Esophagus muscularis mucosa (tissue), 4 donors: ENCODE measurements at places on chromosomes 4 and X. TPM values are rescaled to one million over a fixed set of nuclear protein-coding genes. Genes with fewer than 3 reads are reported as not detected.

Gene PQBP1
- 53.6 TPM for total RNA-seq

Gene LRIT3
- total RNA-seq: 0.11 TPM

Gene MAGEB2
- not detected for total RNA-seq

Gene TBC1D8B
- 5.0 TPM for total RNA-seq

Gene CFAP99
- not detected for total RNA-seq

Gene HDAC8
- 19.2 TPM for total RNA-seq

Gene CABS1
- total RNA-seq: not detected

Gene SSX2B
- total RNA-seq: not detected
